ENCODE measurements at places on chromosomes 1 and 21.

DNA sequence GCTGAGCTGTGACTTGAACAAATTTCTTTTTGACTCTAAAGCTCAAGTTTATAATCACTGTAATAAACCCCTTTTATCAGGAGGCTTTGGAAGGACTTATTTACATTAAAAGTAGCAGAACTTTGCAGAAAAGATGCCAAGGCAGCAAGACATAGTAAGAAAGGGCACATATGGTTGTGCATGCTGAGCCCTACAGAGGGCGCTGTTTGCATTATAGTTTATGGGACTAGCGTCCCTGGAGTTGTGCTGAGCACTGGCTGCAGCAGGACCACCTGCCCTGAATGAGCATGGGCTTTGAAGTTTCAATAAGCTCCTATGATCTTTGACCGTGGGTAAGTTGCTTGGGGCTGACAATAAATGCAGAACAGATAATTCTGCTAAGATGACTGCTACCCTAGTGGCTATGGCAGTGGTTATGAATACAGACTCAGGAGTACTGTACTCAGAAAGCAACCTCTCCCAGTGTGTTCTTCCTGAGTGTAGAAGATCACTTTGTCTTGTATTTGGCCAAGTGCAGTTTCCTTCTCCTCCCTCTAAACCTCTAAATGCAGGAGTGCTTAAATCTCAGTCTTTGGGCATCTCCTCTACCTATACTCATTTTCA lies 45.4 kb upstream of the USP1 start:
- DNase-seq = no peak

GRCh38 chr1:221169447-221169889 lies 290.2 kb downstream of the HLX start:
- no peak for DNase-seq

DNA sequence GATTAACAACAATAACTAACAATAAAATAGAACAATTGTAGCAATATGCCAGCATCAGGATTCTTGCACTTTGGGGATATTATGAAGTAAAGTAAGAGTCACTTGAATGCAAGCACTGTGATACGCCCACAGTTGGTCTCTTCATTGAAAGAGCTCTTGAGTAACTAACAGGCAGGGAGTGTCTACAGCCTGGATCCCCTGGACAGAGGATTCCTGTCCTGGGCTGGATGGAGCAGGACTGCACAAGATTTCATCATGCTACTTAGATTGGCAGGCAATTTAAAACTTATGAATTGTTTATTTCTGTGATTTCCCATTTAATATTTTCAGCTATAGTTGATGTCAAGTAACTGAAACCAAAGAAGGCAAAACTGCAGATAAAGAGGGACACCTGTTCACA lies 13.7 kb upstream of the KRTAP19-5 start:
- DNase-seq = no peak

DNA sequence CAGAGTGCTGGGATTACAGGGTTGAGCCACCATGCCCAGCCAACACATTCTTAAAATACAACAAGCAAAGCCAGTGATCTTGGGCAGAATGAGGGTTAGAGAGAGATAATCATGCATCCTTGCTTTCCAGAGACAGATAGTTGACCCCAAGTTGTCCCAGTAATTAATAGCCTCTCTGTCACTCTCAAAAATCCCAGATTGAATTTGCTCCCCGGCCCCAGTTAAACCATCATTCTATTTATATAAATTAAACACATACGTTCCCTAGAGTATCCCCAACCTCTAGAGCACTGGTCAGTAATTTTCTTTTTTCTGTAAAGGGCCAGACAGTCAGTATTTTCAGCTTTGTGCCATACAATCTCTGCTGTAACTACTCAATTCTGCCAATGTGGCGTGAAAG lies 16.4 kb upstream of the TARDBP start:
- no peak for DNase-seq

- no peak for DNase-seq
Measured at GRCh38 chr1:54972436-54972835, 8.0 kb upstream of the TMEM61 start.

DNA sequence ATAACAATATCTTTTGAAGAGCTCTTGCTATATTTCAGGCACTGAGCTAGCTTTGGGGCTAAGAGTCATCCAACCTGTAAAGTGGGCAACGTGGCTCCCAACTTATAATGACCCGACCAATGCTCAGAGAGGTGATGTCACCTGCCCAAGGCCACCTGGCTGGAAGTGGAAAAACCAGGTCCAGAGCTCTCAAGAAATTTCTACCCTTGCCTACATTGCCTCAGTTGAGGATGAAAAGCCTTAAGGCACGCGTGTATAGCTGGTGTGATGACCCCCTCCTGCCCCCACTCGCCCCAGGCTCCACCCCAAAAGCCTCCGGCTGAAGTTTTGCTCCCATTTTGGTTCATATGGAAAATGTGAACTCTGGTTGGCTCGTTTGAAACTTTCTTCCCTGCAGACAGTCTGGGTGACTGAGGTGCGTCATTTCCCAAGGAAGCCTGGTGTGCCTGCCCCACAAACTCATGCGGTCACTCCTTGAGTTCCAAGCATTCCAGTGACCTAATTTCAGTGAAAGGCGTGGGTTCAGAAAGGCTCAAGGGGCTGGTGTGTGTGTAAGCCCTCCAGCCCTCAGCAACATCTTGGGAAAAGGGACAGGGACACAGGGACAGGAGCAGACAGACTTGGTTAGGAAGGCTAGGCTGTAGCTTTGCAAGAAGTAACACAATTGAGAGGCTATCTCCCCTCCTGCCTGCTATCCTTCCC lies 20.5 kb downstream of the HTR1D start:
- DNase-seq = no peak

DNA sequence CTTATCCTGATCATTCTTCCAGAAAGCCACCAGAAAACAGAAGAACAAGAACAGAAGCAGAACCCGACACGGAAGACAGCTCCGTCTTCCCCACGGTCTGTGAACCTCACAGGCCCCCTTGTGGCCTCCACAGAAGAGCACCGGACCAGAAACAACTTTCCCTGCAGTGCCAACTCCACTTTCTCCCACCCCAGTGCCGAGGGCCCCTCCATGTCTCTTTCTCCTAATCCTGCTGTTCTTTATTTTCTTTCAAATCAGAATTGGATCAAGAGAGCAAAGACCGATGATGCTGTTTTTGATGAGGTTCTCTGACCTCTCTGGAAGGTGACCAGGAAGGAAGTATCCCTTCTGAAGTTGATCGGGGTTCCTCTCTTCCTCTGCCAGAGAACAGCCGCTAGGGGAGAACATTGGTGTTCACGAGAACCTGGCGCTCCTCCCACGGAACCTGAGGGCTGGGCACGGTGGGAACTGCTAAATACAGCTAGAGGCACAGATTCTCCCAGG lies 58.9 kb upstream of the CTTNBP2NL start:
- no peak for DNase-seq

Measured in nucleus accumbens (tissue), 56 donors.